ENCODE measurements at places on chromosomes 7 and 10. TPM values are rescaled to one million over a fixed set of nuclear protein-coding genes. Genes with fewer than 3 reads are reported as not detected.
A peak's percentile ranks its signal among the peaks of the same experiment; 100 is the strongest.

Gene ZDHHC4
- 59.3 TPM for total RNA-seq

Gene HOXA10
- total RNA-seq = 19.6 TPM

Gene LIPF
- not detected for total RNA-seq

Gene PNLIP
- 1.3 TPM for total RNA-seq

Gene PGAM2
- total RNA-seq = 0.27 TPM

Gene VAX1
- total RNA-seq = not detected

Gene GRID2IP
- total RNA-seq = 3.2 TPM

DNA sequence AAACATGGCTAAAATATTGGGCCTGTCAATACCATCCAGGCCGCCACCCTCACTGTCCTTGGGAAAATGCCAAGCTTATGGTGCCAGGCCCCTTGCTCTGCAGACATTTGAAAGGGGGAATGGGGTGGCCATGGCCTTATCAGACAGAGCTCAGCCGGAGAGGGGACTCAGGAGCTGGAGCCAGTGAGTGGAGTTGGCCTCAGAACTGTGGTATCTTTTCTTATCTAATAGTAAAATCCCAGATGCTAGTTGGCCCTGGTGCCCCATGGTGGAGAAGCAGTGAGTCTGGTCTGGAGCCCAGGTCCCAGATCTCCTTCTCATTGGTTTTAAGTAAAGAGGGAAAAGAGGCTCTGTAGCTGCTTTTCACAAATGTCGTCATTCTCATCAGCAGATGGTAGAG, 49.6 kb upstream of the SORCS3 start:
- H3K36me3 ChIP-seq = no peaks in the 10 kb centered on the region
- no peak overlapping the region for H3K4me3 ChIP-seq
- no peak for DNase-seq

GRCh38 chr7:77858278-77858677, 59.7 kb downstream of the PHTF2 start:
- H3K36me3 ChIP-seq = no peaks in the 10 kb centered on the region
- no peaks in the 10 kb centered on the region for H3K27me3 ChIP-seq
- no peak for DNase-seq

DNA sequence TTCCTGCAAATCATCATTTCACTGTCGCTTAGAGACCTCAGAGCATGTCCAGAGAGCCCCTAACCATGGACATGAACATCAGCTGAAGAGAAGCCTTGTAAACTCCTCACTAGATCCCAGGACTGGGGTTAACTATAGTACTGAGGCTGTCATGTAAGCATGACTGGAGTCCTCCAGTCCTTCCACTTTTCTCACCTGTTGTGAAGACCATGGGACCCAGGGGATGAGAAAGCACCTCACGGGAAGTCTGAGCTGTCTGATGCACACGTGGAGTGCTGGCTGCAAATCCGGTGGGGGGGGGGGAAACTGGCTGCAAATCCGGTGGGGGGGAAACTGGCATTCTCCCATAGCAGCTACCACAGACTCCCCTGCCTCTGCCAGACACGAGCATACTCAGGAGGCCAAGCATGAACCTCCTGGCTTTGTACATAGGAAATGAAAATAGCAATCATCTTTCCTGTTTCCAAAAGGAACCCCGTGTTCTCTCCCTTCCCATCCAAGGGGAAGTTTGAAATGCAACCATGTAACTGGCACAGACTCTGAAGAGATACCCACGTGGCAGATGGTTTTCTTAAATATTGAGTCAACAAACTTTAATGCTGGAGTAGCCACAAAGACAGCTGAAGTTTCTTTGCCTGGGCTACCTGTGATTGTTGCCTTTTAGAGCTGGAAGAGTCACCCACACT, 261.4 kb downstream of the ZMYND11 start:
- H3K27me3 ChIP-seq = no peaks in the 10 kb centered on the region
- H3K27ac ChIP-seq = no peak overlapping the region

DNA sequence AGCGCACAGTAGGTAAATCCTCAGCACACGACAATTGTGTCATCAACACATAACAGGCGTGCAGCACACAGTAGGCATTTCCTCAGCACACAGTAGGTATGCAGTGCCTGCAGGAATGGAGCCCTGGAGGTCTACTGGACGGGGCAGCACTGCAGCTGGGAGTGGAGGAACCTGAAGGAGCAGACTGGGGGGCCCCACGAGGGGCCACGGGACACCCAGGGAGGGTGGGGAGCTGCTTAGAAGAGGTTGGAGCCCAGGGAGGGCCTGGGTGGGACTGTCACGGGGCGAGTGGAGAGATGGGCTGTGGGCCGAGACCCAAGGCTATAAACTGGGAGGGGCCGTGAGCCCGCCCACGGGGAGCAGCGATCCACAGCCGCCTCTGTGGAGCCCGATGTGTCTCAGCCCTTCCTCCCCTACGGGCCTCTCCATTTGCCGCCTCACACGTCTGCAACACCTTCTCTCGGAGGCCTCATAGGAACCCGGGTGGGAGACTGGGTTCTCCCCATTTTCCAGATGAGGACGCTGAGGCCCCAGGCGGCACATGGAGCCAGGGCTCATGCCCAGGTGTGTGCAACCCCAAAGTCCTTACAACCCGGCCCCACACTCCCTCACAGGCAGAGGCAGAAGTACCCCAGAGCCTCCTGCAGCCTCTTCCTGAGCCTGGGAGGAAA, 101.5 kb downstream of the MICALL2 start:
- H3K27me3 ChIP-seq = no peaks in the 10 kb centered on the region
- DNase-seq = no peak
- peaks cover 8% of the 10 kb centered on the region for H3K4me1 ChIP-seq
- no peaks in the 10 kb centered on the region for H3K36me3 ChIP-seq

DNA sequence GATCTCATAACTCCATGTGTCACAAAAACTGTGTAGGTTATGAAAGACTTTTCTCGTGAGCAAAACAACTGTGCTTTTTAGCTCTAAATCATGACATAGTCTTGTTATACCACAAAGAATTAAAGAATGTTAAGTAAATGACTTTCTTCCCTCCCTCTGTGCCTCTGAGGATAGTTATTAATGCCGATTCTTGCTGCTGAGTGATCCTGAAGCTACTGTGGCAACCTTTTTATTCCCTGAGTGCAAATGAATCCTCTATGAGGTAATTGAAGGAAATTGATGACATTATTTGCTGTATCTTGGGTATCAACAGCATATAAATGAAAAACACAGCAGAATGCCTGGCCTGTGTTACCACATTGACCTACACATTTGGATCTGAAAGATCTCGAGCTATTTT, 142.2 kb upstream of the HDAC9 start:
- H3K27ac ChIP-seq = no peak overlapping the region
- DNase-seq = no peak
- H3K36me3 ChIP-seq = no peaks in the 10 kb centered on the region
- H3K27me3 ChIP-seq = no peaks in the 10 kb centered on the region
- no peak overlapping the region for H3K4me3 ChIP-seq

- H3K4me3 ChIP-seq = 0 out of 2 replicates have a peak overlapping the region, but pooled peaks have one; percentile 21
- H3K36me3 ChIP-seq = no peaks in the 10 kb centered on the region
- no peaks in the 10 kb centered on the region for H3K27me3 ChIP-seq
- H3K27ac ChIP-seq = peak overlapping the region; percentile 61
- peaks cover 45% of the 10 kb centered on the region for H3K4me1 ChIP-seq
Measured at GRCh38 chr10:102627736-102628293, 16.5 kb upstream of the TRIM8 start.

DNA sequence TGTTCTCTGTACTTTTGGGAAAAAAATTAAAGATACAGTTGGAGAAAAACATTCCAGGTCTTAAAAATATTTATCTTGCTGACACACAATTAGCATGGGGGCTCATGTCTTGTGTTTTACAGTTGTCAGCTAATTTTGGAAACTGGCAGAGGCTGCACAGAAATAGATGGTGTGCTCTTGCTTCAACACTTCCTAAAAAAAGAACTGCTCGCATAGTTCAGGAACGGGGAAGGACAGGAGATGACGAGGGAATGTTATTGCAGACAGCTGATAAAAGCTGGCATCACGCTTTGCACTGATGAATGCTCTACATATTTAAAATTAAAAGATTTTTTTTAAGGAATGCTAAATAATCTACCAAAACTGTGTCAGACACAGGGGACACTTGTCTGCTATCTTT, 103.5 kb upstream of the CELF2 start:
- no peak overlapping the region for H3K27ac ChIP-seq
- H3K4me1 ChIP-seq = no peaks in the 10 kb centered on the region
- no peak overlapping the region for H3K4me3 ChIP-seq
- no peak for DNase-seq

DNA sequence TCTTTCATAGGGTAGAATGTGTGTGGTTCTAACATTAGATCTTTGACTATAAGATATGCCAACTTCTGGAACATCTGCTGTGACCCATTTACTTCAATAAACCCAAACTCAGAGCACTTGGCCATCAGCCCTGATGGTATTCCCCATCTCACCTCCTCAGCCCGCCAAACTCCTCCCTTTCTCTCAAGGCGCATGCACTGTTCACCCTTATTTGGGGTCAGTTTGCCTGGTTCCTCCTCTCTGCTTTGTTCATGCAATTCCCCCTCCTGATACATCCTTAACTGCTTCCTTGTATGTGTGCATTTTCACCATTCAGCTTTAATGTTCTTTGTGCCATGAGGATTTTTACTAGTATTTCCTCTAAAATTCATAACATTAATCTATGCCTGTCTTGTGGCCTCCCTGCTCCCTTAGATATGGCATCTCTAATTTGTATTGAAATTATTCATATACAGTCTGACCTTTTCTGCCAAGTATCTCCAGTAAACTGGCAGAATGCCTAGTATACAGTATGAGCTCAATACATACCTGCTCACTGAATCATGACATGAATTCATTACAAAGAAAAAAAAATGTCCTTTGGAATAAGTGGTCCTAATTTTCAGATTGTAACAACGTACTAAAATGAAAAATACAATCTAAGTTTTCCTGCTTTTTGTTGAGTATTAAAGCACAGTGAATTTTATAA, 336.8 kb upstream of the IGFBP3 start:
- no peaks in the 10 kb centered on the region for H3K36me3 ChIP-seq
- no peak overlapping the region for H3K4me3 ChIP-seq
- no peak overlapping the region for H3K27ac ChIP-seq
- no peaks in the 10 kb centered on the region for H3K27me3 ChIP-seq
- peaks cover 3% of the 10 kb centered on the region for H3K4me1 ChIP-seq
- DNase-seq = peak; percentile 15

- no peak overlapping the region for H3K27ac ChIP-seq
- H3K4me3 ChIP-seq = no peak overlapping the region
- 0 out of 2 replicates have a peak, but pooled peaks cover 9% of the 10 kb centered on the region for H3K27me3 ChIP-seq
- H3K36me3 ChIP-seq = no peaks in the 10 kb centered on the region
- DNase-seq = no peak
- no peaks in the 10 kb centered on the region for H3K4me1 ChIP-seq
Measured at GRCh38 chr7:45199506-45199905, 41.9 kb downstream of the RAMP3 start.

GRCh38 chr10:70537398-70538194, 59.0 kb downstream of the PALD1 start:
- no peak overlapping the region for H3K27ac ChIP-seq
- H3K27me3 ChIP-seq = no peaks in the 10 kb centered on the region
- peaks cover 11% of the 10 kb centered on the region for H3K4me1 ChIP-seq

DNA sequence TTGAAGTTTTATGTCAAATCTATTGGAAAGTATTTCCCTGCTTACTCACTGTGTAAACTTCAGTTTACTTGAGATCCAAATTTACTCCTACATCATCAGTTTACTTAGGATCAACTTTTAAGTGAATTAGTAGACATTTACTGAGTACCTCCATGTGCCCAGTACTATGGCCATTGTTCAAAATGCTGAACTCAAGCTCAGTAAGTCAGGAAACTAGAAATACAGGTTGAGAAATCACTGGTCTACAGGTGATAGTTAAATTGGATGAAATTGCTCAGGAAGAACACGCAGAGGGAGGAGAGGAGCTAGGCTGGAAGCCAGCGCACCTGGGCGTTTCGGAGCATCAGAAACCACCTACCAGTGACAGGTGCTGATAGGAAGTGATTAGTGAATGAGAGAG, 25.5 kb upstream of the EBLN1 start:
- DNase-seq = no peak
- H3K27me3 ChIP-seq = no peaks in the 10 kb centered on the region
- H3K36me3 ChIP-seq = no peaks in the 10 kb centered on the region
- peaks cover 27% of the 10 kb centered on the region for H3K4me1 ChIP-seq
- no peak overlapping the region for H3K27ac ChIP-seq
- no peak overlapping the region for H3K4me3 ChIP-seq

DNA sequence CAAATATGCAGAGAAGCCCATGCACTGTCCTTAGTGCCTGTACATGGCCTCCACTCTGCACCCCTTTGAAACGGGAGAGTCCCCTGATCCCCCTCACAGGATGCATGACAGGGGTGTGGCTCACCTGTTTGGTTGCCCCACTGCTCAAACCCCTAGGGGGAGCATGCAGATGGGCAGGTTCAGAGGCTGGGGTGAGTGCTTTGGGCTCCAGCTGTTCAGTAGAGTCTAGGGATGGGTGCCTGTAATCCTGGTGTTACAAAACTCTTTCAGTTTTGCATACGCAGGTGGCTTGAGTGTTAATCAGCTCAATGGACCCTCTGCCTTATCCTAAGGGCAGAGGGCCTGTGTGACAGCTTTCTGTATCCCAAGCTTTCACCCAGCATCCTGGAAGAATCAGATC, 7.8 kb upstream of the SFTPA1 start:
- H3K27me3 ChIP-seq = no peaks in the 10 kb centered on the region
- no peak overlapping the region for H3K27ac ChIP-seq
- no peaks in the 10 kb centered on the region for H3K36me3 ChIP-seq
- H3K4me3 ChIP-seq = no peak overlapping the region
- DNase-seq = no peak

GRCh38 chr7:158309868-158310763, 277.5 kb downstream of the PTPRN2 start:
- H3K36me3 ChIP-seq = no peaks in the 10 kb centered on the region
- no peak overlapping the region for H3K4me3 ChIP-seq
- H3K4me1 ChIP-seq = no peaks in the 10 kb centered on the region
- no peak overlapping the region for H3K27ac ChIP-seq

DNA sequence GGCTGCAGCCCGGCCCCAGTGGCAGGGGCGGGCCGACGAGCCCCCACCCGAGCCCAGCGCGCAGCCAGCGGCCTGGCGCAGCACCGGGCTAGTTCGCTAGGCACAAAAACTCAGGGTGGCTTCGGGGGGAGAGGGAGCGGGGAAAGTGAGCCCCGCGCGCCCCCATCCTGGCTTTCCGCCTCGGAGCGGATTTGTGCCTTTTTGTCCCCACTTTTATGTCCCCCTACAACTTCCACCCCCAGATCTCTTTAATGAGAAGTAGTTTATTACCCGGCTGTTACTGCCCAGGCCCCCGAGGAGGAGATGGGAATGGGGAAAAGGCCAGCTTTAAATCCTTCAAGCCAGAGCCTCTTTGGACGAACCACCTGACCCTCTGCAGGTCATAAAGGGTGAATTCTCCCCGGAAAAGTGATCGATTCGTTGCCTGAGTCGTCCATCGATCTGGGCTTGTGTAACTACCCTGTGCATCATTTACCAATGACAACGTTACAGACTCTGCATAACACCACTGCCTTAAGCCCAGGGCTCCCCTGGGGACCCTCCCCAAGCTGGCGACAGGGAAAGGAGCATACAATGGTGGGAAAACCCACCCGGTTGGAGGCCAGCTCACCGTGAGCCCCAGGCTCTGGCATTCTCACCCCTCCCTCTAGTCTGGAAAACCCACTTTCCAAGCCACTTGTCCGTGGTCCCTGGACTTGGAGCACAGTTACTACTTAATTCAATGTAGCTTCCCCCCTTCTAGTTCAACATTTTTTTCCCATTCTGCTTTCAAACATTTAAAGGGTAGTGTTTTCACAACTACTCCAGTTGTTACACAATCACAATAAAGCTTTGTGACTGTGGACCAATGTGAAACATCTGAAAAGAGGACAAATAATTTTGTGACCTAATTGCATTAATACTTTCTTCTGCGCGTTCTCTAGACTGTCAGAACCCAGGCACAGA, 748 bp upstream of the SH3PXD2A start:
- H3K27me3 ChIP-seq = no peaks in the 10 kb centered on the region
- H3K27ac ChIP-seq = no peak overlapping the region
- H3K4me1 ChIP-seq = no peaks in the 10 kb centered on the region
- no peak overlapping the region for H3K4me3 ChIP-seq
- no peak for DNase-seq
